ENCODE measurements at places on chromosomes 1 and 21.

GRCh38 chr1:226952118-226952441 lies 12.0 kb downstream of the COQ8A start:
- DNase-seq, result no peak

GRCh38 chr1:109912214-109912861 lies 1.7 kb downstream of the CSF1 start:
- no peak for DNase-seq

DNA sequence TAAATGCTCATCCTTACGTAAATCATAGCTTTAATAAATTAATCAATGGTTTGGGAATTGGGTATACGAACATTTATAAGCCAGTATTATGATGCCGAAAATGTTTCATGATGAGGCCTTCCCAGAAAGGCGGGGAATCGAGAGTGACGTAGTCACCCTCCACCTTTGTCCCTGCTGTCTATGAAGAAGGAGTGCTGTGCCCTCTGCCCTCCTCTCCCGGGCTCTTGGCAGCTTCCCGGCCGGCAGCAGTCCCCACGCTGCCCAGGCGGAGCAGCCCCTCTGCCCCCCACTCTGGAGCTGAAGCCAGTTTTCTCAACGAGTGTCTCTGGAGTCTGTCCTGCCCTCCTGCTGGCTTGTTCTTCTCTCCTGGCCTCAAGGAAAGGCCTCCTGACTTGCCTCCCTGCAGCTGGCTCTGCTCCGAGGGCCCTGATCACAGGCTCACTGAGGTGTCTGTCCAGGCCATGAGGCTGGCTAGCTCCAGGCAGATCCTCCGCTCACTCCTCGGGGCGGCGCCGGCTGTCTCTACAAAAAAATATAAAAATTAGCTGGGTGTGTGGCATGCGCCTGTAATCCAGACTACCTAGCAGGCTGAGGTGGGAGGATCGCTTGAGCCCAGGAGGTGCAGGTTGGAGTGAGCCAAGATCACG lies 150.7 kb upstream of the COL6A1 start:
- no peak for DNase-seq

GRCh38 chr1:111615870-111616715 lies 3.5 kb upstream of the RAP1A start:
- no peak for DNase-seq

GRCh38 chr1:35850051-35850450 lies 33.0 kb upstream of the AGO1 start:
- DNase-seq, result no peak

GRCh38 chr1:55555956-55556725 lies 341.0 kb upstream of the USP24 start:
- no peak for DNase-seq

GRCh38 chr1:14855268-14855667 lies 256.8 kb downstream of the KAZN start:
- no peak for DNase-seq

DNA sequence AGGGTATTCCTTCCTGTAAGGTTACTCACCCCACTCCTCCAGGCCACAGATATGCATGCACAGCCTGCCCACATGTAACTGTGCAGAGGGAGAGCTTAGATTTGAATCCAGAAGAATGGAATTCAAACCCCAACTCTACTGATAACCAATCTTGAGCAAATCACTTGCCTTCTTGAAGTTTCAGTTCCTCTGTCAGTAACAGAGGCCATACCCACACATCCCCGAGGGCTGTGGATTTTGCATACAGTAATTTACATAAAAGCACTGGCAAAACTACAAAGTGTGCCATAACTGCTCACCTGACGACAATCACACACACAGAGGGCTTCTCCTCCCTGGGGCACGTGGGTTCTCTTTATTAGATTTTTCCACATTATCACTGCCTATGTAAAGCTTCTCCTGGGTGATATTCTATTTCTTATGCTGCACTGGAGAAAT lies 18.6 kb downstream of the CD247 start:
- DNase-seq, result no peak

- DNase-seq, result no peak
Measured at GRCh38 chr1:188499690-188500089, 1670.9 kb downstream of the PLA2G4A start.

Measured in Caki2 (cell line).